Stimulated activated memory B cell treated with anti-CD40 and anti-IgM and Interleukin-4, amounts not matched to agents 10 μg/mL and 1 μg/mL and 100 μg/mL, for 72 hours (primary cell): ENCODE measurements at places on chromosomes 5 and 9.

DNA sequence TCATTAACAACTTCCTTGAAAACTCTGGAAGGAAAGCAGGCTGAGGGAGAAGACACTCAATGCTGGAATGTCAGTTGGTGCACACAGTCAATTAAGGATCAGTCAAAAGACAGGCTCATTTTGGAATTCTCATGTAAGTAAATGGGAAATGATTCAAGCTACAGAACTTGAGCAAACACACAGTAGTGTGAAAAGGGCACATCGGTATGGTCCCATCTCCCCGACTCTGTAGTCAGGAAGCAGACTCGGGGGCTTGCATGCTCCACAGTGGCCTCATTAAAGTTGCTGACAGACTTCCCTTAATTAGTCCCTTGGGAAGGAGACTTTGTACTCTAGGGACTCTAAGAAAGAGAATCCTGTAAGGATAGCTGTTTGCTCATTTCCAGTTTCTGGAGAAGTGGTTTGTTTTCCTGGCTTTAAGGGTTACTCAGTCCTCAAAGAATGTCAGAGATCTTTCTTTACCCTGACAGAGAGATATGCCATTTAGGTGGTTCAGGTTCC lies 339.2 kb downstream of the ADAMTS6 start:
- no peak for ATAC-seq

DNA sequence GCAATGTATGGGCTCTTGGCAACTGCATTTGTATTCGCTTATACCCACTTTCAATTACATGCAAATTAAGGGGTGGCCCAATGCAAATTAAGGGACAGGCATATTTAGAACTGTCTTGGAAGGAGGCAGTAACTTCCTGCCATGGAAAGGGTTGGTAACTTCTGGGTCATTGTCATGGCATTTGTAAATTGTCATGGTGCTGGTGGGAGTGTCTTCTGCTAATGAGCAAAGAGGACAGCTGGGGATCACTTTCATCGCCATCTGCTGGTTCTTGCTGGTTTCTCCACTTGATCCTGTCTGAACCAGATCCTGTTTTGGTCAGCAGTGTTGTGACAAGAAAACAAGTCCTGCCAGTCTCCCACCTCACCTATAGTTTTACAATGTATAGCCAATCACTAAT lies 23.3 kb upstream of the UGT3A2 start:
- ATAC-seq = peak; percentile 34

DNA sequence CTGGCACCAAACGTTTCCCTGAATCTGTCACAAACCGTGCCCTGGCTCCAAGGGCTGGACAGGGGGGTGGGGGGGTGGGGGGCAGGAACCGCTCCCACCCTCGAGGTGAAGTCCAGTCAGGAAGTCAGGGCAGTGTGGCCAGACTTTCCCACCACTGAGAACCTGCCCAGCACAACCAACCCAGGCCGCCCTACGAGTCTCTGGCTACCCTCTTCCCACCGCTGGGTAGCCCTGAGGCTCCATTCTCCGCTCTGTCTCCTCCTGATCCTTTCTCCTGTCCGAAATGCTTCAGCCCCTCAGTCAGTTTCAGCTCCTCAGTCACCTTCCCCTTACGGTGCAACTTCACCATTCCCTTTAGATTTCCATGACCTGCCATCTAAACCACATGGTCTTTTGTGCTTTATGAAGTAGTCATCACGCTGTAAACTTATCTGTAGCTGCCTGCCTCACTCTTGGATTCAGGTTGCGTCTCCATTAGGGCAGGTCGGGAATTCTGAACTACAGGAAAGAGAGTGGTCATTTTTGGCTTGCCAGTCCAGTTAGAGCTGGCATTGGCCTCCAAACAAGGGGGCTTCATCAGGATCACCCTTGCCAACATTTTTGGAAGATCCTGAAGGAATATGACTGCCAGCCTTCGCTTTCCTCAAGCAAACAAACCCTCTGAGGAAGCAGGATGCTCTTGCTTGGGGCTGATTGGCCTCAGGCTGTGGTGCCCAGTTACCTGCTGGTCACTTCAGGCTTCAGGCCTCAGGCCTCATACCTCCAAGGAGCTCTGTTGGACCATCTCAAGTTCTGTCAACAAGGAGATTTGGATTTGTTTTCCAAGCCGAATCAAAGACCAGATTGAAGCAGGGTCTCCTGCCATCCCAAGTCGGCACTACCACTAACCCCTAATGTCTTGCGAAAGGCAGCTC lies 794 bp upstream of the DCAF12 start:
- no peak for ATAC-seq

- ATAC-seq = peak; percentile 55
Observed at GRCh38 chr9:16289639-16290038, 580.8 kb downstream of the BNC2 start.

DNA sequence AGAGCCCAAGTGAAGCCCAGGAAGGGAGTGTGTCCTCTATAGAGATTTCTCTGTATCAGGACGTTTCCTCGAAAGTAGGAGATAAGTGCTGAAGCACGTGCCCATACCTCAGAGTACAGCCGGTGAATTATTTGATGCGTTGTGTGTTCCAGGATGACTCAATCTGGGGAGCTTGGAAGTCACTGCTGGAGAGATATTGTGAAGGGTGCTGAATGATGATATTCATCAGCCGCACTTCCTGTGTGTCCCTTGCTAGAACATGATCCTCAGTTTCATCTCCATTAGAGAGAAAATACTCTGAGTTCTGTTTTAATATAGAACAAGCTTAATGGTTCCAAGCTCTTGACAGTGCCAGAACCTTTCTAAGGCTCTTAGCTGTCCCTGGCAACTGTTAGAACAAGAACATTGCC lies 402.3 kb upstream of the ADAMTSL1 start:
- ATAC-seq = no peak

- ATAC-seq = no peak
Observed at GRCh38 chr9:84169240-84169639, 171.3 kb downstream of the SLC28A3 start.
